AG09309 (cell line): ENCODE measurements at places on chromosomes 2 and 18.

DNA sequence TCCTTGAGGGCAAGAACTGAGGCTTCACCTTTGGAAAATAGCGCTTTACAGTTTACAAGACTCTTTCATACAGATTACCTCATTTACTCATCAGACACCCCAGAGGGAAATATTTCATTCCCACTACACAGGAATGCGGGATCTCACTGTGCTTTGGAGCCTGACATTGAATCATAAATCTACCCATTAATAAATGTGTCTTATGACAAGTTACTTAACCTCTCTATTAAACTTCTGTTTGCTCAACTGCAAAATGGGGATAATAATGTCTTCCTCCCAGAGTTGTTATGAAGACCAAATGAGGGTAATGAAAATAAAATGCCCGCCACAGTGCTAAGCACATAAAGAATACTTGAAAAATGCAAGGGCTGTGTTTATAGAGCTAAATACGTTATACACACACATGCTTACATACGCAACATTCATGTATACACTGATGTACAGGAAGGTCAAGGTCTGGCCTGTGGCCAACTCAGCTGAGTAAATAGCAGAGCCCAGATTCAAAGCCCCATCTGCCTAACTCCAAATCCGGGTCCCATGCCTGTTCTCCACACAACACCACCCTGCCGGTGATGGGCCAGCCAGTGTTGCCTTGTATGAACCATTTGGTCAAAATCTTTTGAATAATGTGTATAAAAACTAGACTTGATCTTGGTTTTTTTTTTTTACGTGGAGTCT, 77.8 kb upstream of the STPG4 start:
- DNase-seq = no peak

GRCh38 chr2:110877031-110877827, 144.9 kb downstream of the ACOXL start:
- no peak for DNase-seq

- no peak for DNase-seq
Measured at GRCh38 chr2:38079116-38080052, 3.4 kb upstream of the CYP1B1 start.

DNA sequence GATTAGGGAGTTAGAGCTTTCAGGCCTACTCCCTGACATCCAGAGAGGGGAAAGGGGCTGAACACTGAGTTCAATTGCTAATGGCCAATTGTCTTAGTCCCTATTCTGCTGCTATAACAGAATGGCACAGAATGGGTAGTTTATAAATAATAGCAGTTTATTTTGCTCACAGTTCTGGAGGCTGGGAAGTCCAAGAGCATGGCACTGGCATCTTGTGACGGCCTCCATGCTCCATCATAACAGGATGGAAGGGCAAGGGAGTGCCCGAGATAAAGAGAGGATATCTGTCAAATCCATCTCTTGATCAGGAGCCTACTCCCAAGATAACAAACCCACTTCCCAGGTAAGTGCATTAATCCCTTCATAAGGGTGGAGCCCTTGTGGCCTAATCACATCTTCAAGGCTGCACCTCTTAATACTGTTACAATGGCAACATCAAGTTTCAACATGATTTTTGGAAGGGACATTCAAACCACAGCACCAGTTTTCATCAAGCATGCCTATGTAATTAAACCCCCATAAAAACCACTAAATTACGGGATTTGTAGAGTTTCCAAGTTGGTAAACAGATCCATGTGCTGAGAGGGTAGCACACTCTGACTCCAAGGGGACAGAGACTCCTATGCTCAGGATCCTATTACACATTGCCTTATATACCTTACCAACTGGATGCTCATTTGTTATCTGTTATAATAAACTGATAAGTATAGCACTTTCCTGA, 44.6 kb downstream of the BAZ2B start:
- DNase-seq = peak; percentile 14

- DNase-seq = no peak
Measured at GRCh38 chr18:47560723-47561715, 309.6 kb upstream of the SKOR2 start.

- DNase-seq = no peak
Measured at GRCh38 chr2:8609357-8609811, 72.5 kb upstream of the ID2 start.

DNA sequence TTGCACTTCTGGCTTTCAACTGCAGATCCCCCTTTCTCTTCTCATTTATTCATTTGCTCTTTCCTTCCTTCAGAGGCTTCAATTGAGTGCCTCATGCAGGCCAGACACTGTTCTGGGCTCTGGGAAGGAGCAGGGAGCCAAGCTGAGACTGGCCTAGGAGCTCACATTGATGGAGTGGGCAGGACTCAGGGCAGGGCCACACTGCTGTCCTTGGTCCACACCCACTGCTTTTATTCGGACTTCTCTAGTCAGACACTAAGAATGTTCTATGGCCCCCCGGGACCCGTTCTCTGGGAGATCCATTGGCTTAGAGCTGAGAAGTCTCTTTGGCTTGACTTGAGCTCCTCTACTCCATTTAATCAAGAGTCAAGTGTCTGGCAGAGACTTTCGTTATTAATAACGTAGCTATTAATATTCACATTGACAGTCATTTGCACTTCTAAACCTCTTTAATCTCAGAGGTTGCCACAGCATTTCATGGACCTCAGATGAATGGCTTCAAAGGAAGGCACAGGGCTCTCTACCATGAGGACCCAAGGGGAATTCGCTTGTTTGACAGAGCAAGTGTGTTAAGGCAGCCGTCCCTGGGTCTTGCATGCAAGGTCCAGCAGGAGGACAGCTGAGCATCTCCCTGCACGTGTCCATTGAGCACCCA, 20.1 kb downstream of the SH3RF3 start:
- no peak for DNase-seq

DNA sequence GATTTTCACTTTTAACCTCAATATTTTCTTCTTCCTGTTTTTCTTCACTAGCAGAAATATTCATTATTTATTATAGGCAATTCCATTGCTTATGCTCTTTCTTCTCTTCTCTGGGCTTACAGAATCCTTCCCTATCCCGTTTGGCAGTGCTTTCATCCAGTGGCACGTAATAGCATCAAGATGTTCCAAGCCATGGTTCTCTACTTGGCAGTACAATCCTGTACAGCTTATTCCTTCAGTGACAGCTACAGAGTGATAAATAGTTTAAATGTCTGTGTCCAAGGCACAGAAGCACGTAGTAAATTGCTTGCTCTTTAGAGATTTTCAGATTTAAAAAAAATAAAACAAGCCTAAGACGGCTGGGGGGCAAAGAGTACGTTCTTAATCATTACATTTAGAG, 1964.3 kb downstream of the SUCLG1 start:
- DNase-seq = no peak

GRCh38 chr2:173210270-173211196, 134.9 kb downstream of the MAP3K20 start:
- peak; percentile 90 for DNase-seq

- DNase-seq = no peak
Measured at GRCh38 chr2:21095178-21095577, 28.6 kb upstream of the TDRD15 start.

DNA sequence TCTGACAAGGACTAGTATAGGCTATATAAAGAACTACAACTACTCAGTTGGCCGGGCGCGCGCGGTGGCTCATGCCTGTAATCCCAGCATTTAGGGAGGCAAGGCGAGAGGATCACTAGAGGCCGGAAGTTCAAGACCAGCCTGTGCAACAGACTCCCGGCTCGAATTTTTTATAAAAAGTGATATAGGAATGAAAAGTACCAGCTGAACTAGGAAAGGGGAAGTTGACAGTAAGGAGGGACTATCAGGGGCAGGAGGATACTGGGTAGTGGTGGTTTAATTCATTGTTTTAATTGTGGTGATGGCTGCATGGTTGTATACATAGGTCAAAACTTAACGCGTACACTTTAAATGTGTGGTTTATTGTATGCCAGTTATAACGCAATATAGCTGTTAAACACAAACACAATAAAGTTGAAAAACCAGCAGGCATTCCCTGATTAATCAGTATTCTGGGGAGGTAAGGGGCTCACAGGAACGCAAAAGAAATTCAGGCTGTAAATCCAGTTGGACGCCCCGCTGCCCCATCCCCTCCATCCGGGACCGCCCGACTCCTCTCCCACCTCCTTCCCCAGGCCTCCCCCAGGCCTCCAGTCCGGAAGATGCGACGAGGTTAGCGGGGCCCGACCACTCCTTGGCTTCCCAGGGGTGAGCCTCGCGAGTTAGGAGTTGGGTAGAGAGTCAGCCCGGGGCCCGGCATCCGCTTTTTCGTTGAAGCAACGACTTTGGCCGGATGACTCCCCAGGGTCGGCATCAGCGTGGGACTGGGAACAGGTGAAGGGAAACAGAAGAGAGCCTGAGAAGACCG, 746 bp upstream of the POLR1B start:
- DNase-seq = no peak

- DNase-seq = peak; percentile 18
Measured at GRCh38 chr2:206805887-206806607, 40.6 kb downstream of the FASTKD2 start.

DNA sequence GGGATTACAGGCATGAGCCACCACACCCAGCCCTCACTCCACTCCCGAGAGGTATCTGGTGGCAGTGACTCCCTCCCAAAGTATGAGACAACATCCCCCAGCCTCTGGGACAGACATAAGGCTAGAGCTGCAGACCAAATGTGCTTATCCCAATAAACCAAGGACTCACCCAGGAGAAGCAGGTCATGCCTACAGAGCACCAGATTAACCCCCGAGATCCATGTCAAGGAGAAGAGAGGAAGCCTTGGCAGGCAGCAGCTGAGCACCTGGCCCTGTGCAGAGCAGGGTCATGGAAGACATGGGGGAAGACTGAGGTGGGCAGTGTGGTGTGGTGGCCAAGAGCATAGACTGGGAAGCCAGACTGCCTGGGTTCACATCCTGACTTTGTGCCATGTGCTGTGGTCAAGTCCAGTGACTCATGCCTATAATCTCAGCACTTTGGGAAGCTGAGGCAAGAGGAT, 7.2 kb downstream of the RAB11FIP5 start:
- DNase-seq = no peak

- no peak for DNase-seq
Measured at GRCh38 chr18:30811580-30811979, 231.0 kb downstream of the DSC3 start.

- no peak for DNase-seq
Measured at GRCh38 chr2:12412898-12413305, 303.8 kb upstream of the TRIB2 start.

- no peak for DNase-seq
Measured at GRCh38 chr2:216700088-216700567, 4.8 kb upstream of the IGFBP5 start.

DNA sequence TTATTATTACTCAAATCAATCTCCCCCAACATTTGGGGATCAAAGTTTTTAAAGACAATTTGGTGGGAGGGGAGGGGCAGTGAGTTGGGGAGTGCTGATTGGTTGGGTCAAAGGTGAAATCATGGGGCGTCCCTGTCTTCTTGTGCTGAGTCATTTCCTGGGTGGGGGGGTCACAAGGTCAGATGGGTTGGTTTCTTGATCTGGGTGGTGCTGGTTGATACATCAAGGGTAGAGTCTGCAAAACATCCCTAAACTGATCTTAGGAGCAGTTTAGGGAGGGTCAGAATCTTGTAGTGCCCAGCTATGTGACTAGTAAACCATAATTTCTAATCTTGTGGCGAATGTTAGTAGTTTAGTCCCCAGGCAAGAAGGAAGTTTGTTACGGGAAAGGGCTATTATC, 67.4 kb downstream of the MOGAT1 start:
- no peak for DNase-seq

DNA sequence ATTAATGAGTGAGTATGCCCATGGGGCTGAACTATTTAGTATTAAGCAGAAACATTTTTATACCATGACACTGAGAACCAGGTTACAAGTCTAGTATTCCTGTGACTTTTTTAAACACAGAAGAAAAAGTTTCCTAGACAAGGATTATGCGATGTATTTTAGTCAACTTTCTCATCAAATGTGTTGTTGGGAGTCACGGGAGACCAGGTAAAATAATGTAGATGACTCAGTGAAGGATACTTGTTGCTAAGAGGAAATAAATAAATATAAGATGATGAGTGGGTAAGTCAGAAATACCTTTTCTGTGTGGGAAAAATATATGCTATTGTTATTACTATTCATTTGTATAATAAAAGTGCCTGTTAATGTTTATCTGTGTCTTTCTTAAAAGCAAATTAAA, 23.4 kb downstream of the MBD5 start:
- no peak for DNase-seq

GRCh38 chr18:32277549-32277948, 87.7 kb downstream of the MEP1B start:
- no peak for DNase-seq

DNA sequence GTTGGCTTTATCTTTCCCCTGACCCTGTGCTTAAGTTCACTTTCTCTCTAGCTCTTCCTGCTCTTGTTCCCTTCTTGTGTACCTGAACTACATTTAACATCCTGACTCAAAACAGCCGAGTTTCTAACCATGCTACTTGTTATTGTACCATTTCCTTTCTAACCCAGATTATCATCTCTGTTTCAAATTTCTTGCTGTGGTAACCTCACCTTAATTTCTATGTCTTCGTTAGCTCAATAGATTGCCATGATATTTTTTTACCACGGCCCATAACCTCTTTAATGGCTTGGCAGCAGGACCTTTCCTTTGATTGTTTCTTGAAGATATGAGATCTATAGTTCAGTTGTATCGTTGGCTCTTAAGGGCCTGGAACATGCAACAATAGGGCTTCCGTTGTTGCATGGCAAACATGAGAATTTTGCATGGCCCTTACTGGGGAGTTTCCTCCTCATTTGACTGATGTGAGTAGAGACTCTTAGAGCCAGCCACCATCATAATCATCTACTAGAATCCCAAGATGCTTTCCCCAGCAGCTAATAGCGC, 11.1 kb downstream of the CFAP36 start:
- DNase-seq = no peak

GRCh38 chr2:232573771-232574435, 23.4 kb downstream of the EIF4E2 start:
- DNase-seq = no peak

DNA sequence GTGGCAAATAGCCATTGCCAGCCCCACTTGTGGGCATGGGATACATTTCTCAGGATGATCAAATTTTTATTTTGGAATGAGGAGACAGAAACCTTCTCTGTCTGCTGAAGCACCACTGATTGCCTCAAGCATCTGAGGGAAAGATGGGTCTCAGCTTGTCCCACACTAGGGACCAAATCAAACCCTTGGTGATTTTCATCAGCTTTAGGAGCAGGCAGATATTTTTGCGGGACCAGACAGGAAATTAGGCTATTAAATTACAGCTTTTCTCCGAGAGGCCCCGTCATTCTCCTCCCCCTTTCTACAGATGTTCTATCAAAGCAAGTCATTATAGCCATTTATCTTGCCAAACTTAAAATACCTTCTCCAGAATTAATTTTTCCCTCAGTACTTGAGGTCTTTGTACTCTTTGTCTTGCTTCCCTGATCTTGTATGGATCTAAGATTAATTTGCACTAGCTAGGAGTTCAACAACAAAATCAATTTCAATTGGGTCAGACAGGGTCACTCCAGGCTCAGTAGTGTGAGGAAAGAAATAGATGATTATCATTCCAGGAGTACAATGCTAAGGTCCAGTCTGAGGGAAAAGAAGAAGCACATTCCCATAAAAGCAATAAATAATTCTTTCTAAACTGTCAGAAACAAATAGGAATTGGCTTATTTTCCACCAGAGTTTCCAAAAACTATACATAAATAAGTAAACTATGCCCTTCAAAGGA, 818.1 kb upstream of the SOX11 start:
- DNase-seq = no peak

GRCh38 chr18:25289001-25289631, 62.9 kb downstream of the ZNF521 start:
- DNase-seq = peak; percentile 93

GRCh38 chr2:26820932-26821331, 27.0 kb upstream of the DPYSL5 start:
- DNase-seq = no peak

- no peak for DNase-seq
Measured at GRCh38 chr2:207925601-207926000, 99.7 kb downstream of the PLEKHM3 start.
